ENCODE measurements at places on chromosomes 3 and 15.
A peak's percentile ranks its signal among the peaks of the same experiment; 100 is the strongest.

GRCh38 chr3:50848308-50848707, 173.6 kb downstream of the DOCK3 start:
- DNase-seq = no peak

GRCh38 chr3:65758876-65759598, 279.7 kb downstream of the MAGI1 start:
- peak; percentile 17 for DNase-seq

GRCh38 chr15:89472785-89473256, 23.6 kb downstream of the RHCG start:
- no peak for DNase-seq

DNA sequence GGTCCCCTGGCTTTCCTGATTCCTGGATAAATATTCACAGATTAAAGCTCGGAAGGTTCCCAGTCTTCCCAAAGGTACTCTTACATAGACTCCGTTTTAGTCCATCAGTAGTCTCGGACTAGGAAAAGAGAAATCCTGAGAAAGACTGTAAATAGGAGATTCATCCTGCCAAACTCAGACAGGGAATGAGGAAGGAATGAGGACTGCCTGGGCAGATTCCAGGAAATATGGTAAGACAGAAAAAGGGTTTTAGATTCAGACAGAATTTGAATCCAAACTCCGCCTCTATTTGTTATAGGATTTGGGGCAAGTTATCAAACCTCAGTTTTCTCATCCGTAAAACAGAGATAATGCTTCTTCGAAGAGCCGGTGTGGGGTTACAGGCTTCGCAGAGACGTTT, 77.8 kb upstream of the VGLL4 start:
- no peak for DNase-seq

DNA sequence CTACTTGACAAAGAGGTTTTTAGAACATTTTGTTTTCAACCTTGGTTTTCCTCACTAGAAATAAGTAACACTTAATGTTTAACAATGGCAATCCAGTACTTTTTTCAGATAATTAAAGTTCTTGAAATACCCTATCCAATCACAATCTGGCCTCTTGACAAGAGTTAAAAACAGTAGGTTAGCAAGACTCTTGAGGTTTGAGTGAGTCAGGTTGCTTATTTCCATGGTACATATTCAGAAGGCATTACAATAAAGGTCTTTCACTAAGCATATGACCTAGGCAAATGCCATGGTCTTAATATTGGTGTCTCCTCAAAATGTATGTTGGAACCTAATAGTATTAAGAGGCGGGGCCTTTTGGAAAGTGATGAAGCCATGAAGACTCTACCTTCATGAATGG, 5.6 kb downstream of the SUCNR1 start:
- no peak for DNase-seq
